ENCODE measurements at places on chromosomes 6 and 20. TPM values are rescaled to one million over a fixed set of nuclear protein-coding genes. Genes with fewer than 3 reads are reported as not detected.

DNA sequence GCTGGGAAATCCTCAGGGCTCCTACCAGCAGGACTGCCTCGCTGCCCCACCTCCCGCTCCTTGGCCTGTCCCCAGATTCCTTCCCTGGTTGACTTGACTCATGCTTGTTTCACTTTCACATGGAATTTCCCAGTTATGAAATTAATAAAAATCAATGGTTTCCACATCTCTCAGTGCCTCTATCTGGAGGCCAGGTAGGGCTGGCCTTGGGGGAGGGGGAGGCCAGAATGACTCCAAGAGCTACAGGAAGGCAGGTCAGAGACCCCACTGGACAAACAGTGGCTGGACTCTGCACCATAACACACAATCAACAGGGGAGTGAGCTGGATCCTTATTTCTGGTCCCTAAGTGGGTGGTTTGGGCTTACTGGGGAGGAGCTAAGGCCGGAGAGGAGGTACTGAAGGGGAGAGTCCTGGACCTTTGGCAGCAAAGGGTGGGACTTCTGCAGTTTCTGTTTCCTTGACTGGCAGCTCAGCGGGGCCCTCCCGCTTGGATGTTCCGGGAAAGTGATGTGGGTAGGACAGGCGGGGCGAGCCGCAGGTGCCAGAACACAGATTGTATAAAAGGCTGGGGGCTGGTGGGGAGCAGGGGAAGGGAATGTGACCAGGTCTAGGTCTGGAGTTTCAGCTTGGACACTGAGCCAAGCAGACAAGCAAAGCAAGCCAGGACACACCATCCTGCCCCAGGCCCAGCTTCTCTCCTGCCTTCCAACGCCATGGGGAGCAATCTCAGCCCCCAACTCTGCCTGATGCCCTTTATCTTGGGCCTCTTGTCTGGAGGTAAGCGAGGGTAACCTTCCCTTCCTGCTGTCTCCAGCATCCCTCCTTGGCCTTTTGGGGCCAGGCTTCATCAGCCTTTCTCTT is at the start of gene CFB:
TSS of gene CFB (plus strand) at position 589 of the 863 bp plus-strand sequence. CDS start at position 716, 127 bp downstream.
- H3K36me3 ChIP-seq, result no peaks in the 10 kb centered on the region
- peak; percentile 57 for DNase-seq
- peak within 1 kb of the TSS; percentile 72 for H3K27ac ChIP-seq
- H3K27me3 ChIP-seq, result peaks cover 9% of the 10 kb centered on the region

GRCh38 chr6:44029444-44030185 is 97.6 kb downstream of the MRPL14 start:
- no peaks in the 10 kb centered on the region for H3K36me3 ChIP-seq
- H3K4me3 ChIP-seq, result no peak overlapping the region
- DNase-seq, result no peak
- H3K27ac ChIP-seq, result no peak overlapping the region
- no peaks in the 10 kb centered on the region for H3K27me3 ChIP-seq
- H3K4me1 ChIP-seq, result peaks cover 10% of the 10 kb centered on the region

GRCh38 chr20:10250902-10251301 is 32.3 kb downstream of the SNAP25 start:
- no peak overlapping the region for H3K4me3 ChIP-seq
- peaks cover 3% of the 10 kb centered on the region for H3K36me3 ChIP-seq
- no peak for DNase-seq
- no peaks in the 10 kb centered on the region for H3K27me3 ChIP-seq
- H3K27ac ChIP-seq, result no peak overlapping the region

Gene OR2H1
- total RNA-seq, result not detected

DNA sequence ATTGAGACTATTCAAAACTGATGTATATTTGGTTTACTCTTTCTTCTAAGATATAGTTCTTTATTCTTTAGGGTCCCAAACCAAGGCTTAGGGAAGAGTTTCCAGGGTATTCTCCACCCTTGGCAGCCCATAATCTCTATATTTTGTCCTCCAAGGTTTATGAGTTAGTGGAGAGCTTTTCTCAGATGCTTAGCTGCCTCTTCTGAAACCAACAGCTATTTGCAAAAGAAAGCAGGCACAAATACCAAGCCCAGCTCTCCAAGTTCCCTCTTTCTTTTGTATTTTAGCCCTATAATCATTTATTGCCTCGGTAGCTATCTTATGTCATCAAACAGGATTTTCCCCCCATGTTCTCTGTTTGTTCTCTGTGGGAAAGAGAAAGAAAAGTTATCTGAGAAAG is 39.1 kb upstream of the RBM24 start:
- no peaks in the 10 kb centered on the region for H3K27me3 ChIP-seq
- no peak overlapping the region for H3K4me3 ChIP-seq
- H3K4me1 ChIP-seq, result no peaks in the 10 kb centered on the region
- no peak overlapping the region for H3K27ac ChIP-seq
- DNase-seq, result no peak
- no peaks in the 10 kb centered on the region for H3K36me3 ChIP-seq

DNA sequence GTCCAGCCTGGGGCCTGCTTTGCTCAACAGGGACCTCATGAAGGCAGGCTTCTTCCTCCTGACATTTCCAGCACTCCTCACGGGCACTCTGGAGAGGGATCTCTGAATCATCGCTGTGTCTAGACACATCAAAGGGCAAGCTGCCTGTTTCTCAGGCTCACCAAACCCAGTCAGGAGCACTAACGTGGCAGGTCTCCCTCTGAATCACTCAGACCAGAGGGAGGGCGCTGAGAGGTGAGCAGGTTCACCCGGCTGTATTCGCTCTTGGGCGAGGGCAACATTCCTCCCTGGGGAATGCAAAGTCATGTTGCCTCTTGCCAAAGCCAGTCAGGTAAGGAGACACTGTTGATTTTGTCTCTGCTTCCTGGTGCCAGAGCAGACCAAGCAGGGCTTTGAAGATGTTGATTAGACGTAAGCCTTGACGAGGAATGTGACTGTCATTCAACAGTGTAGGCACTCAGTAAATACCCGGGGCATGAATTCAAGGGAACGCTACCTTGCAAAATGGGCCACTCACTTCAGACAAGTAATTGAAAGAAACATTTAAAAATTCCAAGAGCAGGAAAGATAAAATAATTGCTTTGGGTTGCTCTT is 50.1 kb downstream of the CYP24A1 start:
- H3K27ac ChIP-seq, result no peak overlapping the region
- no peaks in the 10 kb centered on the region for H3K36me3 ChIP-seq
- H3K4me3 ChIP-seq, result no peak overlapping the region
- no peaks in the 10 kb centered on the region for H3K27me3 ChIP-seq

DNA sequence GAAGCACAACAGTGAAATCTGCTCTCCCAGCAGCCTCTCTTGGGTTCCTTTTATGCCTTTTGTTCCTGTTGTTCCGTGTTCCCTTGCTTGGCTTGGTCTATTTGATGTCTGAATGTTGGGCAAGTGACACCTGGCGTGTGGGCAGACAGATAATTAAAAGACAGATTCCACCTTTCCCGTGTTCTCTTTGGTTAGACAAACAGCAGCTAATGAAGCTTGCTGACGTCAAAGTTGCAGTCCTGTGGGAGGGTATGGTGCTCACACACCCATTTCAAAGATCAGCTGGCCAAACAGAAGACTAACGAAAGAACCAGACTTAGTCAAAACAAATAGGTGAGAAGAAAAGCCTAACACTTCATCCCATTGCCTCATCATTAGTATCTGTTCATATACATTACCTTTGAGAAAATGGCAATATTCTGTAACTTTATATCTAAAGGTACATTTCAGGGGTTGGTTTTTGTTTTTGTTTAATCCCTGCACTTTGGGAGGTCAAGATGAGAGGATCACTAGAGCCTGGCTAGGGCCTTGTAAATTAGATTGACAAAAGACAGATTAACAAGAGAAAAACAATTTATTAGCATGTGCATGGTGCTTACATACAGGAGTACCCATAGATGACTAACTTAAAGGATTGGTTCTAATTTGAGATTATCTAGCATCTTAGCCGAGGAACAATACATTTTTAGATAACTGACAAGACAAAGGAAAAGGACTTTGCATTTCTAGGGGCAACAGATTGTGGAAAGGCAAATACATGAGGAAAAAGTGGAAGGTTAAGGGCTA is 48.9 kb upstream of the TNFRSF21 start:
- no peak overlapping the region for H3K27ac ChIP-seq
- no peaks in the 10 kb centered on the region for H3K36me3 ChIP-seq
- no peaks in the 10 kb centered on the region for H3K4me1 ChIP-seq
- DNase-seq, result no peak
- no peak overlapping the region for H3K4me3 ChIP-seq

Gene TREM1
- total RNA-seq, result 0.55 TPM

Gene WFDC12
- not detected for total RNA-seq

Gene TSPO2
- total RNA-seq, result 0.66 TPM

GRCh38 chr6:79841577-79842375 is 105.6 kb downstream of the ELOVL4 start:
- DNase-seq, result no peak
- H3K27ac ChIP-seq, result no peak overlapping the region
- H3K36me3 ChIP-seq, result no peaks in the 10 kb centered on the region
- no peaks in the 10 kb centered on the region for H3K4me1 ChIP-seq
- no peak overlapping the region for H3K4me3 ChIP-seq

Gene SOBP
- total RNA-seq, result 24.0 TPM

- DNase-seq, result no peak
- no peak overlapping the region for H3K4me3 ChIP-seq
- no peaks in the 10 kb centered on the region for H3K4me1 ChIP-seq
- H3K27me3 ChIP-seq, result no peaks in the 10 kb centered on the region
Measured at GRCh38 chr6:24752917-24753492, 21.7 kb upstream of the GMNN start.

Gene ZNF311
- total RNA-seq, result 3.1 TPM

DNA sequence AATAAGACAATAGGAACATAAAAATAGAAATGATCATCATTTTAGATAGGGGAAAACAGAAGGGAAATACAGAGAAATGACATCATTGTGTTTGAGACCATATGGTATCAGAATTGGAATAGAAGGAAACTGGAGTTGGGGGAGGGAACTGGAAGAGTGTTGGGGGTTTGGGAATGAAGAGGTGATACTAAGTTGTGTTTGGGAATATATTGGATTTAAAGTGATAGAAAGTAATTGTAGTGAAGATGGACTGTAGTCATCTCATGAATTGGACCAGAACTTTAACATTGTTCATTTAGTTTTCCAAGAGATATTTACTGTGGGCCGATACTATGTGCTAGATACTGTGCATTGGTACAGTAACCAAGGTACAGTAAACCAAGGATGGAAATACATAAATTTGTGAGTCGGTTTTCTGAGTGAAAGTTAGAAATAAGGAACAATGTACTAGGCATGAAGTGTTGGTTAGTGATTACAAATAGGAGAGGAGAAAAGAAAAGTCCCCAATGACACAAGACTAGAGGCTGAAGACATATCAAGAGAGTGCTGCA is 32.3 kb downstream of the KCNQ5 start:
- H3K4me3 ChIP-seq, result no peak overlapping the region
- H3K4me1 ChIP-seq, result no peaks in the 10 kb centered on the region
- H3K27me3 ChIP-seq, result no peaks in the 10 kb centered on the region
- H3K27ac ChIP-seq, result no peak overlapping the region
- DNase-seq, result no peak

Gene RAB23
- 28.1 TPM for total RNA-seq

GRCh38 chr6:3290149-3290930 is 31.6 kb downstream of the PSMG4 start:
- no peak overlapping the region for H3K4me3 ChIP-seq
- peaks cover 26% of the 10 kb centered on the region for H3K4me1 ChIP-seq
- no peak for DNase-seq
- no peak overlapping the region for H3K27ac ChIP-seq
- no peaks in the 10 kb centered on the region for H3K27me3 ChIP-seq

Gene ZSCAN23
- 9.1 TPM for total RNA-seq

GRCh38 chr20:59026904-59027740 is 5.0 kb downstream of the ATP5F1E start:
- H3K4me1 ChIP-seq, result peaks cover 11% of the 10 kb centered on the region
- no peak for DNase-seq
- H3K36me3 ChIP-seq, result peaks cover 24% of the 10 kb centered on the region
- H3K4me3 ChIP-seq, result no peak overlapping the region
- no peak overlapping the region for H3K27ac ChIP-seq

- no peaks in the 10 kb centered on the region for H3K36me3 ChIP-seq
- no peak overlapping the region for H3K4me3 ChIP-seq
- no peaks in the 10 kb centered on the region for H3K27me3 ChIP-seq
- no peaks in the 10 kb centered on the region for H3K4me1 ChIP-seq
- no peak for DNase-seq
- H3K27ac ChIP-seq, result no peak overlapping the region
Measured at GRCh38 chr6:126063512-126064146, 77.3 kb downstream of the TRMT11 start.

GRCh38 chr20:62652041-62652893 is 10.0 kb downstream of the SLCO4A1 start:
- no peaks in the 10 kb centered on the region for H3K27me3 ChIP-seq
- DNase-seq, result peak; percentile 87
- H3K27ac ChIP-seq, result peak overlapping the region; percentile 88
- H3K36me3 ChIP-seq, result peaks cover 49% of the 10 kb centered on the region
- H3K4me1 ChIP-seq, result peaks cover 42% of the 10 kb centered on the region

- no peaks in the 10 kb centered on the region for H3K27me3 ChIP-seq
- H3K4me1 ChIP-seq, result no peaks in the 10 kb centered on the region
- H3K36me3 ChIP-seq, result no peaks in the 10 kb centered on the region
- H3K4me3 ChIP-seq, result no peak overlapping the region
Measured at GRCh38 chr6:109701221-109701620, 10.1 kb downstream of the FIG4 start.

- no peak overlapping the region for H3K4me3 ChIP-seq
- DNase-seq, result no peak
- peaks cover 17% of the 10 kb centered on the region for H3K4me1 ChIP-seq
- H3K36me3 ChIP-seq, result no peaks in the 10 kb centered on the region
- no peak overlapping the region for H3K27ac ChIP-seq
Measured at GRCh38 chr6:160971171-160971570, 20.4 kb upstream of the MAP3K4 start.

GRCh38 chr6:15110726-15111354 is 135.0 kb upstream of the JARID2 start:
- no peak overlapping the region for H3K4me3 ChIP-seq
- H3K27ac ChIP-seq, result no peak overlapping the region
- H3K36me3 ChIP-seq, result no peaks in the 10 kb centered on the region

DNA sequence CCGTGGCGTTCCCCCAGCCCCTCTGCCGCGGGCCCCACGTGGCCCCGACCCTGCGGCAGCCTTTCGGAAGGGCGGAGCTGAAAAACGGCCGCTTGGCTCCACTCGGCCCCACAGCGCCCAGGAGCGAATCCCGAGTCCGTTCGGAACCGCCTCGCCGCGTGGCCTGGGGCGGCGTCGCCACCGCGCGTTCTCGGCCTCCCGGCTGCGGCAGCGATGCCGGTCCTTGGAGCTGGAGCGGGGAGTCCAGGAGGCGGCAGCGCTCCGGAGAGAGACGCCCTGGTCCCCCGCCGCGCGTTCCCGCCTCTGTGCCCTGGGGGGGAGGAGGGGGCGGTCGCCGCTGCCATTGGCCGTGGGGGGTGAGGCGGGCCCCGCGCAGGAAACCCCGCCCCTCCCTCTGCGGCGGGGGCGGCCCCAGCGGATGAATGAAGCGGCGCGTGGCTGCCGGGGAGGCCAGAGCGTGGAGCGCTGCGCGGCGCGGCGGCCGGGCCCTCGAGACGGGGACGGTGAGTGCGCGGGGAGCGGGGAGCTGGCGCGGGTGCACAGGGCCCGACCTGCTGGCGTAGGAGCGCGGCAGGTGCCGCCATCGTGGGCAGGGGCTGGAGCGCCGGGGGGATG is at the start of gene SLCO4A1:
TSS of gene SLCO4A1 (plus strand) at position 453 of the 615 bp plus-strand sequence. CDS start 13,952 bp downstream, outside the sequence.
- no peak for DNase-seq
- peaks cover 30% of the 10 kb centered on the region for H3K4me1 ChIP-seq
- H3K27me3 ChIP-seq, result peaks cover 23% of the 10 kb centered on the region
- no peak within 1 kb of the TSS for H3K27ac ChIP-seq
- H3K36me3 ChIP-seq, result peaks cover 8% of the 10 kb centered on the region

Gene MUCL3
- not detected for total RNA-seq
